NCI-H82 (cell line): ENCODE measurements at places on chromosomes 2 and 18.

GRCh38 chr2:28778392-28778791 lies 26.8 kb downstream of the PPP1CB start:
- no peak for DNase-seq

DNA sequence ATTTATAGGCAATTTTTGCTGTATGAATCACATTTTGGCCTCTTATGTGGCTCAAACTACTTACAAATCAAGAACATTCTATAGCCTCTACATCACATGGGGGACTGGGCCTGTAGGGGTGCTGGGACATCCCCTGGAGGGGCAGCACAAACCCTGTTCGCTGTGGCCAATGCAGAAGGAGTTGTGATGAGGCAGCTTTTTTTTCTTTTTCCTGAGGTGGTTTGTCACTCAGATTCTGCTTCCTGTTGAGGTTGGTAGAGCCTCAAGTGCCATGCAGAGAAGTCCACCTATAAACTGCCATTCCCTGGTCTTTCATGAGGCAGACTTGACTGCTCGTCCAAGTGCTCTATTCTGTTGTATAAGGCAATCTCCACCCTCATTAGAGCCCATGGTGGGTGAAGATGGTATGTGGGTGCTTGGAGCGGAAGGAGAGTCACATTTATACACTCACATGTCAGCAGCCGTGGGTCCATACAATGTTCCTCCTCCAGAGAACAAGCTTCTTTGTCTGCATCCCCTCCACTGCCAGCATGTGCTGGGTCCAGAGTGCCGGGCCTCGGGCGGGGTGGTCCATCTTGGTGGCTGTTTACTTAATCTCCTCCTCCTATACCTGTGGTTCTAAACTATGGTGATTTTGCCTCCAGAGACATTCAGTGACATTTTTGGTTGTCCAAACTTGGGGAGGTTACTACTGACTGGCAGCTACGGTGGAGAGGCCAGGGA lies 120.3 kb downstream of the ACOXL start:
- DNase-seq: no peak

- peak; percentile 90 for DNase-seq
These were observed 364.4 kb upstream of the GCFC2 start for GRCh38 chr2:76075126-76075525.

DNA sequence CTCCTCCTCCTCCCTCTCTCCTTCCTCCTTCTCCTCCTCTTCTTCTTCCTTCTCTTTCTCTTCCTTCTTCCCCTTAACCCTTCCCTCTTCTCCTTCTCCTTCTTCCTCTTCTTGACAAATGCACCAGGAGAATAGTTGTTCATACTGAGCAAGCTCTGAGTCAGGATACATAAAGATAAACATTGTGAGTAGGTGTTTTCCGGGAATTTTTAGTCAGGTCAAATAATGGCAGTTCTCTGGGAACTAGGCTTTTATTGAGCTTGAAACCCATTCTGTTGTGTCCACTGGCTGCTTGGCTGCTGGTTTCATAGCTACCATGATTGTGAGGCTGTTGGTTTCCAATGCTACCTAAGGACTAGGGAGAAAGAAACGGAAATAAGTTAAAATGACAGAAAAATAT lies 1144.7 kb upstream of the DDX18 start:
- DNase-seq: no peak

GRCh38 chr18:57107140-57107832 lies 39.6 kb upstream of the BOD1L2 start:
- no peak for DNase-seq

GRCh38 chr2:238409341-238410199 lies 17.2 kb upstream of the ASB1 start:
- no peak for DNase-seq

DNA sequence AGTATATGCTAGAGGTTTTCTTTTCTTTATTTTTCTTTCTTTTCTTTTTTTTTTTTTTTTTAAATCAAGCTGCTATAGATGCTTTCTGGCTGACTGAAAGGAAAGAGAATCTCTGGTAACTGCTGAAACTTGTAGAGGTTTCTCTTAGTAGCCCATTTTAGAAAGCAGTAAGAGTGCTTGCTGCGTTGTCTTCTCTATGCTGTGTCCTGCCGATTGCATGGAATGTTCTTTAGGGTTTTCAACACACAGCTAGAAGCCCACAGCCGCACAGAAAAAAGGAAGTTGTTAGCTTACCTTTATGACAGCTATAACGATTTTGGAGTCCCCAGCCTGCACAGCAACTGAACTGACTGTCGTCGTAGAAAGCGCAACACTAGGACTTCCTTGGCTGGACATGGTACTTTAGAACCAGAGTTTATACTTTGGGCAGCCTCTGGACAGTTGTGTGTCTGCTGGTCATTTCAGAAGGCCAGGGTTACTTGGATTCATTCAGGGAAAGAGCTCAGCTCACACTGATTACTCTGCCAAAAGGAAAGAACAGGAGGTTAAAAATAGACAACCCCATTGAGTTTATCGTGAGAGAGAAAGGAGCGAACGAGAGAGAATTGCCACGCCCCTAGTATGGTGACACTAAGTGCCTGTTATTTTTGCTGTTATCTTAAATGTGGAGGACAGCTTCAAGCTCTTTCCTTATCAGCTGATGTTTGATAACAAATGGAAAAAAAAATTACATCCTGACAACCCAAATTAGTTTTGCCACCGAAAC lies at the start of gene CCDC141:
CCDC141 (minus strand) TSS at position 592 of the 766 bp plus-strand sequence; CDS start at position 396, 196 bp downstream.
- no peak for DNase-seq

GRCh38 chr18:9915291-9916076 lies 1.7 kb downstream of the VAPA start:
- DNase-seq: no peak

DNA sequence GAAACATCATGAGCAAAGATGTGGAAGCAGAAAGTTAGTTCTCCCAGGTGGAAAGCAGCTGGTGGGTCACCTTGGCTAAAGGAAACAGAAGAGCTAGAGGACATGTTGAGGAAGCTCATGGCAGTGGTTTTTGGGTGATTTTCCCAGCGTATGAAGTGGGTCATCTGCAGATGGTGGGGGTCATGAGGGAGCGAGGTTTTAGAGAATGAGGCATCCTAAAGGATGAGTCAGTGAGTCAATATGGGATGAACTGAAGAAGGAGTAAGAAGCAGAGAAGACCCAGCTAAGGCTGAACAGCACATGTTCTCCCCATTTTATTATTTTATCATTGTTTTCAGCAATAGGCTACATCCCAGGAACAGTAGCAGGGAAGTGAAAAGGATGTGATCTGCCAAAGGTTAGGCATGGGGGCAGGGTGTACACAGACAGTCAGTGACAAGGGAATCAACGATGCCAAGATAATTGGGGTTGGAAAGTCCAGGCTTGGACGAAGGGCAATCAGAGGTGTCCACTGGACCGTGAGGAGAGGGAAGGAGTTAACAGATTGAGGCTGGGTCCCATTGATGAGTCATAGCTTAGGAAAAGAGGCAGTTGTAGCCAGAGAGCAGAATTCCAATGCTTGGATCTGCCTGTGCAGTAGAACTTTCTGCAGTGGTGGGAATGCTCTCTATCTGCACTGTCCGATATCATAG lies 289.3 kb upstream of the RAB12 start:
- no peak for DNase-seq

DNA sequence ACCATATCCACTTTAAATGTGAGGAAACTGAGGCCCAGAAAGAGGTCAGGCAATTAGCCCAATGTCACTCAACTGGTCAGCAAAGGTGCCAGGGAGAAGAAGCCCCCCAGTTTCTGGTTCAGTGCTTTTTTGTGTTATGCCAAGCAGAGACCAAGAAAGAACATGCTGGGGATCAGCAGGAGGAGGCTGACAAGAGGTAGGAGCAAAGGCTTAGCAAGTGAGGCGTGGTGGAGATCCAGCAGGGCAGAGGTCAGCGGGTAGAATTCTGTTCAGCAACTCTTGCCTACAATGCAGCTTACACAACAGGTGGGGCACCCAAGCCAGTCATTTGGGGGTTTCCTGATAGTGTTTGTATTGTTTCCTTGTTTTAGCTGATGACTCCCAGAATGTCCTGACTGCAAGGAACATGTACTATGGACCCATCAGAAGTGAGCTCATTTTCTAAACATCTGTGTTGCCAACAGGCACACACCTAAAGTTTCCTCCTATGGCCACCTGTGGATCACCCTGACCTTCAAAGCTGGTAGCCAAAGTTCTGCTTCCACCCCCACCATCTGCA lies 28.2 kb downstream of the LPIN2 start:
- no peak for DNase-seq

DNA sequence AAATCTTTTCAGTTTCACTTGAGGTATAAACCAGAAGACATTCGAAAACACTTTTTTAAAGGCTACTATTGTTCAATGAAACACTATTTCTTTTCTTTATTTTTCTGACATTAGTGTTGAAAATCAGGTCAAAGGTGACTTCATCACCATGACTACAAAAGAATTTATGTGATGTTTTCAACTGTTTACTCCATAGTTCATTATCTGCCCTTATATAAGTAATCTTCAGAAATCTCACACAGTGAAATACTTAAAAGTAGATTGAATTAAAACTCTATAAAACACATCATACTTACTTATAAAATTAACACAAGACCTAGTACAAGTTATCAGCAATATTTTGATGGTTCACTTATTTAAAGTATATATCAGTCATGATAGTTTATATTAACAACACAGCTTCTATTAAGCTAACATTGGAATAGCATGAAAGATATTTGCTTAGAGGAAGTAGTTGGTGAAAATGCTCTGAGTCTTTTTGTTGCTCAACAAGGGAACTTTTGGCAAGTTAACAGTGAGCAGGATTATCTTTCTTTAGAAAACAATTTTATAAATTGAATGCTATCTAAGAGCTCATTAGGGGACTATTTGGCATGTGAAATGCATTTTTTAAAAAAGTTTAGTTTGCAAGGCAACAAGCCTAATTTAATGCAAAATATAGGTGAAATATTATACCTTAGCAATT lies 60.8 kb downstream of the MC4R start:
- DNase-seq: no peak

DNA sequence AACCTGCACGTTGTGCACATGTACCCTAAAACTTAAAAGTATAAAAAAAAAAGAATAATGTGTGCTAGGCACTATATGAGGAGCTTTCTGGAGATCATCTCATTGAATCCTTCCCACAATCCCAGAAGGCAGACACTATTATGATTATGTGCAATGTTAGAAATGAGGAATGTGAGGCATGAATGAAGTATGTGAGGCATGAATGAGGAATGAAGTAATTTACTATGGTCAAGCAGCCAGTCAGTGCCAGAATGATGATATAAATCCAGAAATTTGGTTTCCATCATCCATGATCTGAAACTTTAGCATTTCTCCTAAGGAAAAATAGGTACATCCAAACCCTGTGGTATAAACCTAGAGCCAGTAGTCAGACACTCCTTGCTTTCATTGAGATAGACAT lies 42.0 kb downstream of the CCDC148 start:
- DNase-seq: no peak

- no peak for DNase-seq
These were observed 57.1 kb downstream of the PKP4 start for GRCh38 chr2:158513841-158514240.

- DNase-seq: no peak
These were observed 9.7 kb downstream of the HSBP1L1 start for GRCh38 chr18:79974025-79974654.

DNA sequence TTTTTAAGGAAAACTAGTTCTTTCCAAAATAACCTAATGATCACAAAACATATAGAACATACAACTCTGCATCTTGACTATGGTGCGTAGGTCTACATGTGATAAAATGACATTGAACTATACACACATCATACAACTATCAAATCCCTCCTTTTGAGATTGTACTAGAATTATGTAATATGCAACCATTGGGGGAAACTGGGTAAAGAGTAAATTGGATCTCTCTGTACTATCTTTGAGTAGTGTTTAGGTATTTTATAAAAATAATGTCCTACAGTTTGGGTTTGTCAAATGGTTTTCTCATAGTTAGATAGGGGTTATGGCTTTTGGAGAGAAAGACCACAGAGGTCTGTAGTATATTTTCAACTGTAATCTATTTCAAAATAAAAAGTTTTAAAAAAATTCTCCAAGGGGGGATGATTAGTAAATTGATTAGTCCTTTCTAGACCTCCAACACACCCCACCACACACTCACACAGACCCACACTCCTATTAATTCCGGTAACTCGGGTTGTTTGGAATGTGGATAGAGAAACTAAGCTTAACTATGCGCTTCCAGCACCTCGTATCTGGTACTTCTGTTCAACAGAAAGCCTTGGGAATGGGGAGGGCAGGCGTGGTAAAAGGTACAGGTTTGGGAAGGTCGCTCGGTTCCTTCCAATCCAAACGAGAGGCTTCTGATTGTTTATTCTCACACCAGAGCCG lies 695 bp upstream of the BIRC6 start:
- peak; percentile 79 for DNase-seq

- no peak for DNase-seq
These were observed 27.2 kb downstream of the MARCO start for GRCh38 chr2:118968961-118969733.

DNA sequence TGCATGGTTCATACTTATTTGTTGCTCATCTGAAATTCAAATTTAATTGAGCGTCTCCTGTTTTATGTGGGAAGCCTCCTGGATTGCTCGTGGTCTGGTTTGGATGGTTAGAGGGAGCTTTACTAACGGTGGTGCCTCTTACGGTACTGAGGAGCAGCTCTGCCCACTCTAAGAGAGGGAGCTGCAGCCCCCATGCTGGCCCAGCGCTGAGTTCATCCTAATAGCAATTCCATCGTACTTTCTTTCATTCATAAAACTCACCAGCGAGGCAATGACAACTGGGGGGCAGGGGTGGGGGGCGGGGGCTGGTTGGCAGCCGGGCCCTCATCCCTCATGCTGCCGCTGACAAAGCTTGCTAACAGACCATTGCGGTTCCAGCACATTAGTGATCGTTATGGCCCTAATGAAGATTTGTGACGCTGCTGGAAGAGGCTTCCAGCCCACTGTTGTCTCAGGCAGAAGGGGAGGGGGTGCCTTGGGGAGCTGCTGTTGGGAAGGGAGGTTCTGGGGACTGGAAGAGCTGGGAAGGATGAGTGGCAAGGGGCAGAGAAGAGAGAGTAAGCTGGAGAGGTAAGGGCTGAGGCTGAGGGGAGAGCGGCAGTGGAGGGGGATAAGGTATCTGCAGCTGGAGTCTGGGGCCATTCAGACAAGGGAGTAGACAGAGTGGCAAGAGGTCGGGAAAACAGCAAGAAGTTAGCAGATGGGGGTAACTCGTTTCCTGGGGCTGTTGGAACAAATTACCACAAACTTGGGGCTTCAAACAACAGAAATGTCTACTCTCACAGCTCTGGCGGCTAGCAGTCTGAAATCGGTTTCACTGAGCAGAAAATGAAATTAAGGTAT lies 238.1 kb downstream of the LPIN1 start:
- no peak for DNase-seq

DNA sequence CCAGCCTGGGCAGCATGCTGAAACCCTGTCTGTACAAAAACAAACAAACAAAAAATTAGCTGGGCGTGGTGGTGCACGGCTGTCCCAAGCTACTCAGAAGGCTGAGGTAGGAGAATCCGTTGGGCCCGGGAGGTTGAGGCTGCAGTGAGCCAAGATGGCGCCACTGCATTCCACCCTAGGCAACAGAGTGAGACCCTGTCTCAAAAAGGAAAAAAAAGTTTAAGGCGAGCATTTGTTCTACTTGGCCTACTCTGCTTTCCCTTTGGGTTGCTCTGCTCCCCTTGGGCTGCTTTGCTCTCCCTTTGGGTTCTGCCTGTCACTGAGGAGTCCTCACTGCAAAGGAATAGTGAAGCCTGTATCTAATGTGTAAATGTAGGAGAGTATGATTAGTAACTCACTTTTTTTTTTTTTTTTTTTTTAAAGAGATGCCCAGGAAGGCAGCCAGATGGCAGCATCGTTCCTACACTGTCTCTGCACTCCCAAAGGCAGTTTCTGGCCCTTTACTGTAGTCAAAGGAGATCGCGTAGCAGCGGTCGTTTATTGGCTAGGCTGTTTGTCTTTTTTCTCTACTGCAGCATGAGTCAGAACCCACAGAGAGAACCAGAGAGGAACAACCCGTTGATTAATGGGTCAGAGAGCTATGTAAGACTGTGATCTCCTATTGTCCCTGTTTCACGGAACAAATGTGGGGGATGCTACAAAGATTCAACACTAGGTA lies 118.3 kb upstream of the CWC22 start:
- DNase-seq: peak; percentile 88
